ENCODE measurements at places on chromosomes 3 and 15.
A peak's percentile ranks its signal among the peaks of the same experiment; 100 is the strongest.

DNA sequence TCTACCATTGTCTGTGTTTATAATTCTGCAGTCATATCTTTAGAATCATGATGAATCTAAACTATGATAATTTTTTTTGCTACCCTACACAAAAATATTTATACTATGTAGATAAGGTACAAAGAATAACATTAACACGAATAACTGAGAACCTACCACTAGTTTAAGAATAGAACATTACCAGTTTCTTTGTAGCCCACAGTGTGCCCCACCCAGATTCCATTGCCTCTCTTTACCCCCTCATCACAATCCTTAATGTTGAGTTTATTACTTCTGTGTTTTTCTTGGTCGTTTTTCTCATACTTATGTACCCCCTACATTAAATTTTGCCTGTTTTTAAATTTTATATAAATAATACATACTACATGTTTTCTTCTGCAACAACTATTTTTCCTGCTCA is 140.5 kb downstream of the BBX start:
- DNase-seq, result no peak

GRCh38 chr3:187025254-187025655 is 94.9 kb downstream of the ST6GAL1 start:
- no peak for DNase-seq

- DNase-seq, result no peak
These were observed 50.9 kb downstream of the CORO2B start for GRCh38 chr15:68629519-68630210.

DNA sequence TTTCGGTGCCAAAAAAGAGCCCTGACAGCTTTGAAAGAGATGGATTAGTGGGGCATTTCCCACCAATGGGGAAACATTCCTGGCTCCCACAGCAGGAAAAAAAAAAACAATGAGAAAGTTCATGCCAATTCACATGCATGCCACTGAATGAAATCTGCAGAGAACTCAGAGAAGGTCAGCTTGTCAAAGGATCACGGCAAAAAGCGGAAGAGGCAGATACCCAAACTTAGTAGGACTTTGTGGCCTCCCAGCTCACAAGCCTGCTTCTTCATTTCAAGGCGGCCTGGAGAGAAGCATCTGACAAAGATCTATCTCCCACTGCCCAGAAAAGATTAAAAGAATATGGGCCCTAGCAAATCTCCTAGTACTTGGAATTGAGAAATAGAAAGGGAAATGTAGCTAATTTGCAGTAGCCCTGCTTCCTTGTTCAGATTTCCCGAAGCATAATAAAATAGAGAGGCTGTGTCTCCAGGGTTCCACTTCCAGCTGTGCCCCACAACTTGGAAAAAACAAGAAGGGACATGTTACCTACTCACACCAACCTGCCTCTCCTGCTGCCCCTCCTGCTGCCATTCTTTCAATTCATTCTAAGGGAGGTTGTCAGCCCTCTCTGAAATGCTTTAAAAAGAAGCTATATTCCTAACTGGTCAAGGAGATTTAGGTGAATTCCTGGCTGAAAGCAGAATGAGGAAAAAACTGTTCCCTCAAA is 170.4 kb downstream of the FHIT start:
- no peak for DNase-seq

DNA sequence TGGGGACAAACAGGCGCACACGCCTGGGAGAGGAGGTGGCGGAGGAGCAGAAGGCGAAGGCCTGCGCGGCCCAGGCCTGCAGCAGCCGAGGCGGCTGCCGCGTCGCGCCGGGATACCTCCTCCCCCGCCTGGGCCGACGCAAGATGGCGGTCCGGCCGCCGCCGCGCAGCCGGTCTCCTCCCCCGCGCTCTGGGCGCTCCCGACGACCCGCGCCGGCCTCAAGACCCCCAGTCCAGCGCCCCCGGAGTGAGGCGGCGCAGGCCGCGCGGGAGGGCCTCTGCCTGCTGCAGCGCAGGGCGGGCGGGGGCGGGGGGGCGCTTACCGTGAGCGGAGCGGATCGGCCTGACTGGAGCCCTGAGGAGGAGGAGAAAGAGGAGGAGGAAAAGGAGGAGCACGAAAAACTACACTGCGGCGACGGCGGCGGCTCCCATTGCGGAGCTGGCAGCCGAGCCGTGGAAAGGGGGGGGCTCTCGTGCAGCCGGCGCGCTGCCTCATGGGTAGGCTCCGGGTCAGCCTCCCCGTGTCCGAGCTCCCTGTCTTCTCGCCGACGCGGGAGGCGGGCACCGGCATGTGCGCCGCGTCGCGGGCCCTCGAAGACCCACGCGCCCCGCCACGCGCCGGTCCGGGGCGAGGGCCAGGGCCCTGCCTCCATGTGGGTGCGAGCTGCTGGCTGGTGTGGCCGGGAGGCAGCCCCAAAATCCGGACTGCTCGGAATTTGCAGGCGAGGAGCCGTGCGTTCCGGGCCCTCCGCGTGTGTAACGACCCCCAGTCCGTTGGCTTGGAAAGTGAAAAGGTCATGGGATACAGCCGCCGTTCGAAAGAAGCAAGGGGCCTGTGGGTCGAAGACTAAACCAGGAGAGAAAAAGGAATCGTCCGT is at the start of gene ZNF280D:
Gene ZNF280D (minus strand): TSS at position 374 of the 877 bp plus-strand sequence. CDS start 26,400 bp downstream, outside the sequence.
- DNase-seq, result peak; percentile 90

DNA sequence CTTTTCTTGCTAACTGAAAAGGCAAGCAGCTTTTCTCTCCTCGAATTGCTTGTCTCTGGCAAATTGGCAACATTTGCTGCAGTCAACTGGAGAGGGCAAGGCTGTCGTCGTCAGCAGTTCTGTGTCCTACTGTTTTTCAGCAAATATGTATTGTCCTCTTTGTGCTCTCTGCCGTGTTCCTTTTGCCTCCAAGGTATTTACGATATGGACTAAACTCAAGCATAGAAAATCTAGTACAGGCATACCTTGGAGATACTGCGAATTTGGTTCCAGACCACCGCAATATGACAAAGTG is 558 bp upstream of the SLC30A4 start:
- DNase-seq, result peak; percentile 11

- DNase-seq, result no peak
These were observed 1.6 kb upstream of the FOXP1 start for GRCh38 chr3:71585131-71585530.

- DNase-seq, result no peak
These were observed 12.6 kb downstream of the PPARG start for GRCh38 chr3:12301513-12301912.

DNA sequence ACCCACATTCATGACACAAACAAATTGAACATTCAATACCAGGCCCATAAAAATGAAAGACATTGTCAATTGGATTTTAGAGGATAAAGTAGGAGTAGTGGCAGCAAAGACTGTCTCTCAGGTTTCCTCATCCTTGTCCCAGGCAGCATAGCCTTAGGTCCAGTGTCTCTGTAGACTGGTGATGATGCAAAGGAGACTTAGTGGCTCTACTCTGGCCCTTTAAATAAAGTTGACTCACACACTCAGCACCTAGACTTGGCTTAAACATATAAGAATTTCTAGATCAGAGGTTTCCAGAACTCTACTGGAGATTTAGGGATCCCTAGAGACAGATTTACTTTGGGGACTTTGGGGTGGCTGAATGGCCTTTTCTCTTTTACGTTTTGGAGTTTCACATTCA is 166.6 kb downstream of the NR1D2 start:
- no peak for DNase-seq

DNA sequence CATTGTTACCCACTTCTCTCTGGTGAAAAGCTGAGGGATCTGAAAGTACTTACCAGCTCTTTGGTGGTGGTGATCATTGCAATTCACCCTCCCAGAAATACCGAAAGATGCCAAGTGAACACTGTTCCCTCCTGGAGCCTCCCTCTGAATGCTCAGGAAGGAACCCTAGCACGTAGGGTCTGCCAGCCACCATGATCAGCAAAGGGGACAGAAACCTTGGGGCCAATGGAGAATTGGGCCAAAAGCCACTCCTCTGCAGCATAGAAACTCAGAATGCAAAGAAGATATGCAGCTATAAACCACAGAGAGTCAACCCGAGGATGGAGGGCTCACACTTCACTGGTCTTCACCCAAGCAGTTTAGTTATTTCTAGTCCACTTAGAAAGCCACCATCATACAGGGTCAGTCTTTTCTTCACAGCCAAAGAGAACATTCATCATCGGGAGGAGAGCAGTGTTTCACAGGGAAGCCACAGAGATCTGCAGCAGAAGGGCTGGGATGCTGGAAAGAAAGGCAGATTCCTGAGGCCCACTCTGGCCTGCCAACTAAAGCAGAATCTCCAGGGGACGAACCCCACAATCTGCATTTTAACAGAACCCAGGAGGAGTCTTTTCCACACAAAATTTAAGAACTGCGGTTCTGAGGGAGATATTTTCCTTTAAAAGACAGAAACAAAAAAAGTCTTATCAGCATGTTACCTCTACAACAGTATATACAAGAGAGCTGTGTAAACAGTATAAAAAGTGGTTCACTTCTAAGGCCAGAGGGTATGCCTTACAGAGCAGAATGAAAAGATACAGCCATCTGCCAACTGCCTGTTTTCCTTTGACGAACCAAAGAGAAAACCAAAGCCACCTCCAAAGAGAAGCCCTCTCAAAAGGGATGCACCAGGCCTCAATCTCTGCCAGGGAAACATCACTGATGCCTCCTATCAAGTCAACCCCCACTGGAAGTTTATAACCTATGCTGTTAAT is 11.3 kb downstream of the TBC1D2B start:
- no peak for DNase-seq
